ENCODE measurements at places on chromosomes 2 and 18.

GRCh38 chr18:66141716-66142115 lies 390.9 kb downstream of the CDH7 start:
- no peak for DNase-seq

DNA sequence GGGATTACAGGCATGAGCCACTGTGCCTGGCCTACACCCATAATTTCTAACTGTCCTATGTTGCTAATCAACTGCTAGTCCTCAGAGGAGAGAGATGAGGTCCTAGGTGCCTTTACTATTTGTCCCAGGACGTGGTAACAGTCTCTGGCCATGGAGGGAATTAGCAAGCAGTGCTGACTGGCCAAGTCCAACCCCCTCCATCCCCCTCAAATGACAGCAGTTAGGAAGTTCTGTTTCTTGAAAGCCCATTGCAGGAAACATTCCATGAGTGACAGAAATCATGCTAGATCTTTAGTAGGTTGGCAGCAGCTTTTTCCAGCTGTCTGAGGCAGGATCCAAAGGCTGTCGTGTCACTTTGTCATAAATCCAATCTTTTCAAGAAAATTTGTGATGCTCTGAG lies 55.7 kb upstream of the REL start:
- DNase-seq: no peak

DNA sequence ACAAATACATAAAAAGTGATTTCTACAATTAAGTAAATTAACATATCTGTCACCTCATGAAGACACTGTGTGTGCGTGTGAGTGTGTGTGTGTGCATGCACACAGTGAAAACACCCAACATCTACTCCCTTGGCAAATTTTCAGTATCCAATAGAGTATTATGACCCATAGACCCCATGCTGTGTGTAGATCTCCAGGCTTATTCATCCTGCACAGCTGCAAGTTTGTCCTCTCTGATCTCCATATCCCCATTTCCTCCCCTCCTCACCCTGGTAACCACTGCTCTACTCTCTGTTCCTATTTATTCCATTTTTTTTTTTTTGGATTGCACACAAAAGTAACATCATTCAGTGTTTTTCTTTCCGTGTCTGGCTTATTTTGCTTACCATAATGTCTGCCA lies 391.0 kb downstream of the SOX11 start:
- no peak for DNase-seq

- peak; percentile 57 for DNase-seq
Observed at GRCh38 chr2:23904692-23905091, 22.2 kb downstream of the ATAD2B start.

- no peak for DNase-seq
Observed at GRCh38 chr18:48673853-48674721, 135.3 kb downstream of the CTIF start.

- DNase-seq: peak; percentile 33
Observed at GRCh38 chr2:219073413-219074129, 12.8 kb upstream of the IHH start.

DNA sequence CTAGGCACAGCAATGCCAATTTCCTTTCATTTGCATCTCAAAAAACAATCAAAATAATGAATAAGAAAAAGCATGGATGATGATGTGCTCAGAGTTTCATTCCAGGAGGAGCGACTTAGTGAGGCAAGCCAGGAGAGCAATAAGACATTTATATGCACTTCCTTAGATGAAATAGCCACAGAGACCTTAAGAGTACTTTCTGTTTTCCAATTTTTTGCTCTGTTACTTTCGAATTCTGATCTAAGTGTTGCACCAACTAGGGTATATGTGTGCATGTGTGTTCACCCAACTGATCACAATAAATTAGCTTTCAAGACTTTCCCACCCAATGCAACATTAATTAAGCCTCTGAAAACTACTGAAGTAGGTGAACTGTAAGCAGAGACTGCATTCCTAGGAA lies 709 bp downstream of the RAB27B start:
- DNase-seq: no peak

- DNase-seq: peak; percentile 26
Observed at GRCh38 chr2:214774108-214774507, 35.4 kb downstream of the BARD1 start.

DNA sequence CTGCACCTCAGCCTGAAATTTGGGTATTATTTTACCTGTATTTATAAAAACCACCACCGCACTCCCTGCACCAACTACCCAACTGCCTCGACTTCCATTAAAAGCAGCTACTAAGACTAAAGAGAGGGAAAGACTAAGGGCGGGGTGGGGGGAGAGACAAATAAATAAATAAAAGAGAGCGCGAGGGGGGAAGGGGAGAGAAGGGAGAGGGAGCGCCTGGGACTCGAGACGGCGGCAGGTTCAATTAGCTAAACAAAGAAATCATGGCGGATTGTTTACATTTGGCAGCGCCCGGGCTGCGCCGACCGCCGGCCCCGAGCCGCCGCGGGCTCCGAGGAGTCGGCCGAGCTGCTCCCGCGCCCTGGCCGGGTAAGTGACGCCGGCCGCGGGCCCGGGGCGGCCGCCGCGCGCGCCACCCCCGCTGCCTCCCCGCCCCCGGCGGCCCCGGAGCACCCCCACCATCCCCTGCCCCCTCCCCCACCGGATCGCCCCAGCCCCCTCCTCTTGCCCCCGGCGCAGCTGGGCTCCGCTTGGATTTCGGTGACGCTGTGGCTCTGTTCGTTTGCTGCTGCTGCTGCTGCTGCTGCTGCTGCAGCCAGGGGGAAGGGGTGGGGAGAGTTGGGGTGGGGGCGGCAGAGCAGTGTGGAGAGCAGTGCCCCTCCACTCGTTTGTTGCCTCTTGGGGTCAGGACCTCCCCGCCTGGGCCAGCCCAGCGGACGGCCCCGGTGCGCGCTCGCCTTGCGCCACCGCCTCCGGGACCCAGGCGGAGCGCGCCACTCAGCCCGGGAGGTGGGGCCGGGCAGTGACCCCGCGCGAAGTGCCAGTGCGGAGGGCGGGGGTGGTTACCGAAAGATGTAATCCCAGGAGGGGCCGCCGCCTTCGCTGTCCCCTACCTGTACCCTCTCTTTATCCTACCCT lies 187.2 kb upstream of the FANCL start:
- DNase-seq: no peak

- DNase-seq: peak; percentile 40
Observed at GRCh38 chr2:26807788-26808460, 22.1 kb downstream of the CENPA start.

DNA sequence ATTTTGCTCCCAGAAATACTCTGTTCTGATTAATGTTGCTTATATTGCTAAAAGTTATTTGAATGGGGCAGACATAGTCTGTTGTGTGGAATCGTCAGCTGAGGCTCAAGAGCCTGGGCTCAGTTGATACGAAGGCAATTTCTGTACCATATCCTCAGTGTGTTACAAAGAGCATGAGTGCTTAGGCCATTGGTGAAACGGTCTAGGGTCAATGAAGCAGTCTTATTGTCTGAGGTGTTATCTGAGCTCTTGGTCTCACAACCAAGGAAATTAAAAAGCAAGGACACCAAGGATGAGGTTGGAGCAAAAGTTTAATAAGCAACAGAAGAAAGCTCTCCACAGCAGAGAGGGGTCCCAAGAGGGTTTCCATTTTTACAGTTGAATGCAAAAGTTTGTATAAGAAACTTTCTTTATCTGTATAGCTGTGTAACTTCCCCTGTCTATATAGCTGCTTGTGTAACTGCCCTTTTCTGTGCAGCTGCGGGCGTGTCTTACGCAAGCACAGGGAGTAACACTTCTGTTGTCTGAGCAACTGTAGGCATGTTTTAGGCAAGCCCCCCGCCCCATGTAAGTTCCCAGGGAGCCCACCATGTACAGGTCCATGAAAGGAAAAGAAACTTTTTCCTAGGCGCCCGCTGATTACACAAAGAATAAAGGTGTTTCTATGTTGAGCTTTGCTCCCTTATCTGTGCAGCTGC lies 40.6 kb upstream of the DSC1 start:
- no peak for DNase-seq

DNA sequence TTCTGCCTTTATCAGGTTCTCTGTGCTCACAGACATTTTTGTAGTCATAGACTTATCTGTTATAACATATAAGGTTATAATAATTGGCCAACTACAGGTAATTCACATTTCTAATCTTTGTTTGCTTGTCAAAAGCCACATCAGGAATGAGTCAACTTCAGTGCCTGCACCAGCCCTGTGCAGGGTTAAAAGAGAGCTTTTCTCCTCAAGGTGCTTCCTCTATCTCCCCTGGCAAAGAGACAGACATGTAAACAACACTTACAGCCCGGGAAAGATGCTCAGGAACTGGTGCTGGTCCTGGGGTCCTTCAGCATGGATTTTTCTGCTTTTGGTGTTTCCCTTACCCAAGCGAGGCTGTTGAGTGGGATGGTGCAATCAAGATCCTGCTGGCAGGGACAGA lies 7.7 kb upstream of the EHD3 start:
- no peak for DNase-seq

GRCh38 chr18:50297621-50298442 lies 10.3 kb upstream of the CXXC1 start:
- peak; percentile 38 for DNase-seq

DNA sequence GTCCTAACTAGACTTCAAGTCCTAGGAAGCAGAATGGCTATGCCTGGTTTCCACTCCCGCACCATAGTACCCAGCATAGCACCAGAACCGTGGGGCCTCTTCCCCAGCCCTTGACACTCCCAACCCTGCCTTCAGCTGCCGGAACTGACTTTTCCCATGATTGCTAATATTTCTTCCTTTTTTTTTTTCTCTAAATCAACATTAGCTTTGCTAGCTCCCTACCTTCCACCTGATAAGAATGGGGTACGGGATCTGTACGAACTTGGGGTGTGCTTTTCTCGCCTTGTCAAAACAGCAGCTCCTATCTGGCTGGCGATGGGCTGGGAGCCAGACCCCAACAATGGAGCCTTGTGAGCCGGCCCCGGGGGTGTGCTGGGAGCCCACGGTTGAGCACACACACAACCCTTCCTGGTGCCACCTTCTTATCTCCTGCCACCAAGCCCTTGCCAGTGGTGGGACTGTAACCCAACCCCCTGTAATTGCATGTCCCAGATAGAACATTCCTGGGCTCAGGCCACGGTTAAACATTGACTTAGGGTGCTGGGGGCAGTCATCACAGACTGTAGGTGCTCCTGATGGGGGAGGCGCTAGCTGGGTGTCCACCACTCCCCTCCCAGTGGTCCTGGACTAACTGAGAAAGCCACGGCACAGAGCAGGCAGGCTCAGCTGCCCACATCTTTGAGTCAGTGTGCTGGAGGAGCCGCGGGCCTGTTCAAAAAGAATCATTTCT lies 213.0 kb upstream of the HAAO start:
- DNase-seq: no peak

DNA sequence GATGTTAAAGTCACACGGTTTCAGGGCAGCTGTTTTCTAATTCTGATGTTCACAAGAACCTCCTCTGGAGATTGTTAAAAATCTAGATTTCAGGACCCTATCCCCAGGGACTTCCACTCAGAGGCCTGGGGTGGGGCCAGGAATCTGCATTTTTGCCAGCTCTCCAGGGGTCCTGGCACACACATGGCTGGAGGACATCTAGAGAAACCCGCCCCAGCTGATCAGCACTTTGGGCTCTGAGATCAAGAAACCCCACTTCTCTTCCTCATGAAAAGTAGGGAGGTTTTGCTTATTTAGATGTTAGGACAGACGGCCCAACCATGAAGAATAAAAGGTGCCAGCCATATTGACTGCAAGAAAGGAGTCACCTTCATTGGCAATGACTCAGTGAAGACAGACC lies 148.8 kb downstream of the TNS1 start:
- DNase-seq: no peak

DNA sequence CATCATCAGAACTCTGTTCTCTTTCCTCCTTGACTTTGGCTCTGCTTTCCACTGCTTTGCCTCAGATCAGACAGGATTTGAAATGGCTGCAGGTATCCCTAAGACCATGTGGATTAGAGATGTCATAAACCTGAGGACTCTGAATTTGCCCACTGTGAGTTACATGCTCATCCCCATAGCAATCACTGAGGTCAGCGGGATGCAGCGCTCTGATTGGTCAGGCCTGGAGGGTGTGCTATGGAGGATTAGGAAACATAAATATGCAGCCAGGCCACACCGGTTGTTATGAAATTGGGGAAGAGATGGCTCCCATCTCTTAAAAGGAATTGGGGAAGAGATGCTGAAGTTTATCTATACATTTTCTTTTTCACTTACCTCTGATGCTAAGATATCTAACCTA lies 73.7 kb upstream of the DNAJC10 start:
- peak; percentile 28 for DNase-seq

GRCh38 chr2:10977003-10977402 lies 65.3 kb downstream of the KCNF1 start:
- no peak for DNase-seq

DNA sequence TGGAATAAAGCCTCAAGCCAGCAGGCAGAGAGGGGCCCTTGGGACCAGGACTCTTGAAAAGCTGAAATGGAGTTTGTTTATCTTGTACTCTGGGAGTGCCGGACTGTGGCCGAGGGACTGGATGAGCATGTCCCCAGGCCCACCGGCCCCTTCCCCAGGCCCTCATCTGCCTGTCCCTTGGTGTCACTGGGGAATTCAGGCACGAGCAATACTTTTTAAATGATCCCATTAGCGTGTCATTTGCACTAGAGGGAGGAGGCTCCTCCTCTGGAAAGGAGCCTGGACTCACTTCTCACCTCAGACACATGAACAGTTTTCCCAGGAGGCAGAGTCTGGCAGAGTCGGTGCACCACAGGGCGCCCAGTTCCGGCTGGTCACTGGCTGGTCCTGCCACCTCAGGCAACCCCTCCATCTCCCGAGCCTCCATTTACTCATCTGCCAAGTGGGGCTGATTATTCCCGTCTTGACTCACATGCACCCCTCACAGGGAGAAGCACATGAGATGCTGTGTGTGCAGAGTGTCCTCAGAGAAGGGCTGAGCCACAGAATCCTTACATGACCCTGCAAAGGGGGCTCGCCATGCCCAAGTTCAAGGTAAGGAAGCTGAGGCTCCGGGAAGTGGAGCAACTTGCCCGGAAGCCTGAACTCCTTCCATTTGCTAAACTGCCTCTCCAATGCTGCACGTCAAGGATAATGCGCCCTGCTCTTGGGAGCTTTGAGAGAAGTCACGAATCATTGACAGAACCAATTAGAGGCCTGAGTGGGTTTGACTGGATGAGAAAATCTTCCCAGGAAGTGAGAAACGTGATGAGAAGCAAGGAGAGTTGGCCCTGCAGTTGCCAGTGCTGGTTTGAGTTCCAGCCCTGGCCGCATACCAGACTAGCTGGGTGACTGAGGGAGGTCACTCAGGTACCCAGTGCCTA lies 26.7 kb downstream of the CIB4 start:
- DNase-seq: no peak

- DNase-seq: no peak
Observed at GRCh38 chr2:189421644-189422043, 19.6 kb upstream of the WDR75 start.

- DNase-seq: no peak
Observed at GRCh38 chr18:30763902-30764350, 278.6 kb downstream of the DSC3 start.

- DNase-seq: peak; percentile 49
Observed at GRCh38 chr18:63997606-63998005, 27.7 kb downstream of the SERPINB8 start.

GRCh38 chr18:45481821-45482220 lies 133.5 kb upstream of the SLC14A2 start:
- no peak for DNase-seq
